Natural killer cell (primary cell): ENCODE measurements at places on chromosomes 11 and 22. TPM values are rescaled to one million over a fixed set of nuclear protein-coding genes. Genes with fewer than 3 reads are reported as not detected.

Gene MN1
- 0.82 TPM for total RNA-seq

Gene MRGPRX3
- not detected for total RNA-seq

GRCh38 chr11:95255251-95256145 is 24.5 kb upstream of the SESN3 start:
- no peak for DNase-seq
- H3K27ac ChIP-seq = peak overlapping the region; percentile 56

Gene NXPE1
- total RNA-seq = not detected

GRCh38 chr11:65770951-65771567 is 9.7 kb downstream of the AP5B1 start:
- no peaks in the 10 kb centered on the region for H3K4me1 ChIP-seq
- H3K4me3 ChIP-seq = no peak overlapping the region
- DNase-seq = no peak
- no peaks in the 10 kb centered on the region for H3K27me3 ChIP-seq
